Cortex of kidney (tissue), 1 donor: ENCODE measurements at places on chromosomes 6 and 20.

DNA sequence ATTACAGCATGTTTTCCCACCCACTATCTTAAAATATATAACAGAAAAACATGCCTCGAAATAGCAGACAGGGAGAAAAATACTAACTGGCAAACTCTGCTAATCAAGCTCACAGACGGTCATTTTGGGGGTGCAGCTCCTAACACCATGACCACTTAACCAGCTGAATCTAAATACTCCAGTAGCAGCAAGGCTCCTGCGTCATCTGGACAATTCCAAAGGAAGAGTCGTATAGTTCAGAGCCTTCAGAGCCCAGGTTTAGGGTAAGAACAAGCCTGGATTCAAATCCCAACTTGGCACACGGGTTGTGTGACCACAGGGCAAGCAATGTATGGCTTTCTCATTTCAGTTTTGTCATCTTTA, 81.3 kb upstream of the COL21A1 start:
- no peak for DNase-seq

GRCh38 chr6:44828780-44829179, 441.3 kb downstream of the CDC5L start:
- DNase-seq = no peak

DNA sequence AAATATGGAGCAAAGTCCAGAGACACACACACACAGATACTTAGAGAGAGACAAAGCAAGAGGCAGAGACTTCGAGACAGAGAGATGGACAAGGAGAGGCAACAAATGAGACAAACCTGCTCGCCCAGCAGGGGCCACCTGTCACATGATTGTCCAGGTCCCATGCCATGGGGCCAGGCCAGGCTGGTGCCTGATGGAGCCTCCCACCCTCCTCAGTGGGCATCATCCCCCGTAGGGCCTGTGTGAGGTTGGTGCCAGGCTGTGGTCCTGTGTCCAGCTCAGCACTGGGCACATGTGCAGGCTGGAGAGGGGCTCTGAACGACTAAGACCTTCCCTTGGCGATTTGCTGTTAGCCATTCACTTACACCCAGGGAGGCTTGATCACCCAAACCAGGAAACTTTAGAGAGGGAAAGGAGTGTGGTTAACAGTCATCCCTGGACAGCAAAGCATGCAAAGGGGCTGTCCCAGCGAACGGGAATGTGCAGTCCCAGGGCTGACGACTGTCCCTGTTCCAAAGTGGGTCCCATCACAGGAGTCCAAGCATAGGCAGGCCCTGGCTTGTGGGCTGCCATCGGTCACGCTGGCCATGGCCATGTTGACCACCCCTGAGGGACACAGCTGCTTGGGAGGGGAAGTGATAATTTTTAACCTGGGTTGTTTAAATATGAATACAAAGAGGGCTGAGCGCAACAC, 38.4 kb upstream of the PHACTR3 start:
- DNase-seq = no peak

GRCh38 chr6:155436981-155437749, 18.5 kb downstream of the NOX3 start:
- no peak for DNase-seq

- no peak for DNase-seq
Measured at GRCh38 chr6:2596222-2596621, 154.5 kb downstream of the MYLK4 start.

- no peak for DNase-seq
Measured at GRCh38 chr6:63451238-63451637, 121.0 kb upstream of the LOC128125822 start.

GRCh38 chr6:52364480-52365166, 2.7 kb downstream of the PAQR8 start:
- DNase-seq = no peak

- no peak for DNase-seq
Measured at GRCh38 chr20:54469952-54470351, 5.4 kb upstream of the DOK5 start.

GRCh38 chr6:46964716-46965519, 43.2 kb upstream of the ADGRF5 start:
- DNase-seq = no peak

- no peak for DNase-seq
Measured at GRCh38 chr20:53763707-53764414, 170.2 kb upstream of the ZNF217 start.

DNA sequence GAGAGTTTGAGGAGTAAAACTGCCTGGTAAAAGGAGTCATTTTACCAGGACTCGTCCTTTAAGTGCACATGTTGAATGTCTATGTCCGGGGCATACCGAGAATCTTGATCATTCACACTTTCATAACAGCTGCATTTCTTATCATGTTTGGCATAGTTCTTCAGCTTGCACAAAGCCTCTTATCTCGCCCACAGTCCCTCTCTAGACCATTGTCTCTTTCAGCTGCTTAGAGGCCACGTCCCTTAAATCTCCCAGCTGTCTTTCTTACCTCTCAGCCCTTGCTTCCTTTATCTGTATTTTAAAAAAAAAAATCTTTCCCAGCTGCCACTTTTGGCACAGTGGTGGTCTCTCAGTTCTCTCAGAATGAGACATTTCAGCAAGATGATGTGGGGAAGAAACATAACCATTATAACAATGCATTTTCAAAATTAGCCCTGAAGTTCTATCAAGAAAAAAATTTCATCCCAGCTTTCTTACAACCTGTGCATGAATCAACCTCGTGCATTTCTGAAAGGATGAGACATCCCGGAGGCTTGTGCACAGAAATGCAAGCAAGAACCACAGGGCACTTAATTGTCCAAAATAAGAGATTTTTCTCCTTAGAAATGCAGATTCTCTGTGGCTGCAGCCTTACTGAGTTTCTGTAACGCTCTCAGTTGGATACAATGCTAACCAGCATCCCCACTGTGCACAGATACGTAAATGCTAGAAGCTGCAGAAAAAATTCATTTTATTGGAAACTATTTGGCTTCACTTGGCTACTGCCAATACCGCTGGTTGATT, 24.2 kb downstream of the RBM24 start:
- DNase-seq = no peak

- no peak for DNase-seq
Measured at GRCh38 chr6:27544612-27545260, 71.8 kb upstream of the ZNF184 start.

DNA sequence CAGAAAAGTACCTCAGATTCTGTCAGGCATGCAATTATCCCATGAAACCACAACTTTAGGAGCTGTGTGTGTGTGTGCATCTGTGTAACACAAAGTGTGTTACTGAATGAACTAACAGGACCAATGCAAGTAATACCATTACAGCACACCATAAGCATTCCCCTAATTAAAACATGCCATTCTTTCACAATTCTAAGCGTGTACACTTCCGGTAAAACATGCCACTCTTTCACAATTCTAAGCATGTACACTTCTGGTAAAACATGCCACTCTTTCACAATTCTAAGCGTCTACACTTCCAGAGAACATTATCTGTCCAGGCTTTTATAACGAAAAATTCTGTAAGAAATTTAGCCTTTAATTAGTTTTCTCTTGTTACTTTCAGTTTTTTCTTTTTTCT, 238.2 kb downstream of the GMDS start:
- no peak for DNase-seq

GRCh38 chr6:39568896-39569295, 156.3 kb downstream of the KIF6 start:
- no peak for DNase-seq

- no peak for DNase-seq
Measured at GRCh38 chr6:3026791-3027626, 27.3 kb downstream of the NQO2 start.

DNA sequence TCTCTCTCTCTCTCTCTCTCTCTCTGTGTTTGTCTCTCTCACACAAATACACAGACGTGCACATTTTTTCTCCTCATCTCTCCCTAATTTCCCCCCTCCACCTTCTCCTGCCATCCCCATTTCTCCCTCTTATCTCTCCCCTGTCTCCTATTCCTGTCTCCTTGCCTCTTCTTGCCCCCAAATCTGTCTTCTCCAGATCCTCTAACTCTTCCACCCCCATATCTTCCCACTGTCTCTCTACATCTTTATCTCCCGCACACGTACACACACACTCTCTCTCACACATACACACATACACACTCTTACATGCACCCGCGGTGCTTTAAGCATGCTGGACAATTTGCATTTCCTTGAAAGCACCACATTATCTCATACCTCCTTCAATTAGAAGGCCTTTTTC, 15.9 kb downstream of the KIZ start:
- DNase-seq = no peak

DNA sequence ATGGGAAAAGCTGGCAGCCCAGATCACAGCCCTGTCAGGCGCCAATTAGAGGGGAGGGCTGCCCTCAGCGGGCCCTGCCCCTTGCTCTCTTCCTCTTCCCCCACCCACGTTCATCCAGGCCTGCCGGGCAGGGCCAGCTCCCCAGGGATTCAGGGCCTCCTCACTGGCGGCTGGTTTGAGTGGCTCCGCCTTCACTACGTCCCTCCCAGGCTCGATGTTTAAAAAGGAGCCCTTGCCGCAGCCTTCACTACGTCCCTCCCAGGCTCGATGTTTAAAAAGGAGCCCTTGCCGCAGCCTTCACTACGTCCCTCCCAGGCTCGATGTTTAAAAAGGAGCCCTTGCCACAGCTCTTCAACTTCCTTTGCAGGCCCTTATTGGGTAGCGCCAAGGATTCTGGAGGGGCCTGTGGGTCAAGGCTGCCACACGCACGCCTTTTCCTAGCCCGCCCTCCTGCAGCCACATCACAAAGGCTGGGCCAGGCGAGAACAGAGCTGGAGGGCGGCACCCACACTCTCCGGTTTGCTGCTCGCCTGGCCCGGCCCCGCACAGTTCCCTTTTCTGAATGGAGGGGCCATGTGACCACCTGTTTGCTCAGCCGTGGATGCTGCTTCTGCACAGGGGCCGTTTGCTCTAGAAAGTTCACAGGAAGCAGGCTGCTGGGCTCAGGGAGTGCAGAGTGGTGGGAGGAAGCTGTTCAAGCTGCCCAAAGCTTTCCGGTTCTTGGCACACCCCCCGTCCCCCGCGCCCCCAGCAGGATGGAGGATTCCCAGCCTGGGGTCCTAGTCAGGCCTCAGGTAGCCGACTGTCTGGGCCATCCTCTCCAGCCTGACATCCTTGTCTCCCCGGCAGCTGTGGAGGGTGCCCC, 1.6 kb downstream of the SLC17A9 start:
- DNase-seq = no peak

DNA sequence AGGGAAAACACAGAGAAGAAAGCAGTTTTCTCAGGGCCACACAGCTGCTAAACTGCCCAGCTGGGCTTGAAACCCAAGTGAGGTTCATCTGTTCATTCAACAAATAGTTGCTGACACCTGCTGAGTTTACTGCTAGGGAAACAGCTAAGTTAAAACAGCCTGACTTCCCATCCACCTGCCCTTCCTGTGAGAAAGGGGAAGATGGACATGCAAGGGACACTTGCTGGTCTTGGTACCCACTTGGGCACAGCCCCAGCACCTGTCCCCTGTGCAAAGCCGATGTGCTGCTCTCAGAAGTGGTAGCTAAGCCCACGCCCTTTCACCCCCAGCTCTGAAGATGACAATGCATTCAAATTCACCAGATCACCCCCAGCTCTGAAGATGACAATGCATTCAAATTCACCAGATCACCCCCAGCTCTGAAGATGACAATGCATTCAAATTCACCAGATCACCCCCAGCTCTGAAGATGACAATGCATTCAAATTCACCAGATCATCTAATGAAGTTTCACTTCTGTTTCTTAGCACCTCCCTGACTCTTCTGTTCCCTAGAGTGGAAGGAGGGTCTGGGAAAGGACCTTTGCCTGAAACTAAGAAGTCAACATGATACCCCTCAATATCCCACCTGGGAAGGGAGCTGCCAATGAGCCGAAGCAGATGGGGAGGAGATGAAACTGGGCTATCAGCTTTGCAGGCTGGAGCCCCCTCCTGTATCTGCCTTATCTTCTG, 46.0 kb upstream of the TOP1 start:
- no peak for DNase-seq

DNA sequence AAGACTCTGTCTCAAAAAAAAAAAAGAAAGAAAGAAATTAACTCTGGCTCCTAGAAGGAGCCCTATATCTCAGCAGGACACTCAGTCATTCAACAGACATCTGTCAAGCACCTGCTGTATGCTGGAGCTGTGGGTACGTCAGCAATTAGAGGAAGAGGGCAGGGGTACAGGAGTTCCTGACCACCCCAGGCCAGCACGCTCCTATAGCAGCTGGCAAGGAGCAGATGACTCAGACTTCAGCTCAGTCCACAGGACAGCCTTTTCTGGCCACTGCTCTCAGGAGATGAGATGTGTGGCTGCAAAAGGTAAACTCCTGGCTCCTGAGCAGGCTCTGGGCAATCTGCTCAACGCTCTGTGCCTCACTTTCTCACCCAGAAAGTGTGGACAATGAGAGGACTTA, 1.7 kb upstream of the RTEL1 start:
- no peak for DNase-seq

DNA sequence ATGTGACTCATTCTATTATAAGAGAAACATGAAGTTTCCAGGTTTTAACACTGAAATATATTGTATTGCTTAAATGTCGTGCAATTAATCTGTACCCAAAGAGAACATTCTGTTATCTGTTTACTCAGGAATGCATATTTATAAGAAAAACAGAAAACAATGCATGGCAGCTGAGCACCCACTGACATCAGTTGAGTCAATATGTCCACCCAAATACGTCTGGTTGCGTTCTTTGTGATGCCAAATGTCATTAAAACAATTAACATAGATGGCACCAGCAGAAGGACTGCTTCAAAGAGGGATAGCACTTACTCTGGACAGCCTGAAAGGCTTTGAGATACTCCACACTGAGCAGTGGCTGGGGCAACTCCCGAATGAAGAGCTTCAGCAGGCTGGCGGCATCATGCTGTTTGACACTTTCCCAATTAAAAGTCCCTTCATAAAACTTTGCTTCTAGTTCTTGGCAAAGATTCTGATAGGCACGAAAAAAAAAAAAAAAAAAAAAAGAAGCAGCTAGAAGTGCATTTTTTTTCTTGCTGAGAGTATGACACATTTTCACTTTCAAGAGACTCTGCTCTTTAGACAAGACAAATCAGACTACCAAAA, 102.3 kb downstream of the ARHGAP18 start:
- no peak for DNase-seq

- no peak for DNase-seq
Measured at GRCh38 chr6:37695857-37696219, 1.8 kb downstream of the MDGA1 start.

DNA sequence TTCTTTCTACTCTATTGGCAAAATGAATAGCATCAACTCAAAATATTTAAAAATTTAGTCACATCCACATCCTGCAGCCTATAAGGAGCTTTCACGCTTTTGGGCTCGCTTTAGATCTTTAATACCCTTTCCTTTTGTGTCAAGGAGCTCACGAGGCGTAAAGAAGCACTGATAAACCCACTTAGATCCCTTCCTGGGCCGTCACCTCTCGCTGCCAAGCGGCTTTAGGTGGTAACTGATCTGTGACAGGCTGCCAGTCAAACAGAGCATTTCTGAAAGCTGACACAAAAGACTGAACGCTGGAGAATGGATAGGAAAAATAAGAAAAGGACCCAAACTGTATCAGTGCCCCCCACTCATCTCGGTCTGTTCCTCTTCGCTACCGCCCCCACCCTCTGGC, 385.7 kb upstream of the MMS22L start:
- no peak for DNase-seq

DNA sequence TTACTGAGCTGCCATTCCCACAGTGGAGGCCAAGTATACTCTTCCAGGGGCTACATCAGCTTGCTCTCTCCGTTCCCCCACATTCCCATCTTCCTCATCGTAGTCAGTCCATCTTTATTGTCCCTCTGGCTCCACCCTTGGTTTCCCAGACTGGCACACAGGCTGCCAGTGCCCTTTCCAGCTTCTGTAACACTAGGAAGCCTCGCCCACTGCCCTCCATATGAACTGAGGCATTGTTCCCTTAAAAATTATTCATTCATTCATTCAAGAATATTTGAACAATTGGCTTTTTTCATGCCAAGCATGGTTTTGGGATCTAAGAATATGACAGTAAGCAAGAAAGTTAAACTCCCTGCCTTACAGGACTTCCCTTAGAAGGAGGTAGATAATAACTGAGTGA, 14.3 kb downstream of the ROS1 start:
- DNase-seq = no peak
